Stimulated activated CD4-positive, alpha-beta T cell treated with anti-CD3 and anti-CD28 coated beads, Interleukin-1b, Interleukin-23, amount 100 ng/mL, for 1 hour (primary cell): ENCODE measurements at places on chromosomes 11 and 22.

- no peak for DNase-seq
These were observed 9.3 kb downstream of the TENM4 start for GRCh38 chr11:79431535-79431934.

DNA sequence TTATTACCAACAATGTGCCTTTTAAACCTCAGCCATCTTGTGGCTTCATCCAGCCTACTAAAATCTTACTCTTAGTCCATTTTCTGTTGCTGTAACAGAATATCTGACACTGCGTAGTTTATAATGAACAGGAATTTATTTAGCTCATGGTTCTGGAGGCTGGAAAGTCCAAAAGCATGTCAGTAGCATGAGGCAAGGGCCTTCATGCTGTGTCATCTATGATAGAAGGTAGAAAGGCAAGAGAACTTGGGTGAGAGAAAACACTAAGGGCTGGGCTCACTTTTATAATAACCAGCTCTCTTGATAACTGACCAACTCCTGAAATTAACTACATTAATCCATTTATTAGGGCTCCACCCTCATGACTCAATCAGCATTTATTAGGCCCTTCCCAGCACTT is 13.5 kb downstream of the BTBD10 start:
- DNase-seq = no peak

DNA sequence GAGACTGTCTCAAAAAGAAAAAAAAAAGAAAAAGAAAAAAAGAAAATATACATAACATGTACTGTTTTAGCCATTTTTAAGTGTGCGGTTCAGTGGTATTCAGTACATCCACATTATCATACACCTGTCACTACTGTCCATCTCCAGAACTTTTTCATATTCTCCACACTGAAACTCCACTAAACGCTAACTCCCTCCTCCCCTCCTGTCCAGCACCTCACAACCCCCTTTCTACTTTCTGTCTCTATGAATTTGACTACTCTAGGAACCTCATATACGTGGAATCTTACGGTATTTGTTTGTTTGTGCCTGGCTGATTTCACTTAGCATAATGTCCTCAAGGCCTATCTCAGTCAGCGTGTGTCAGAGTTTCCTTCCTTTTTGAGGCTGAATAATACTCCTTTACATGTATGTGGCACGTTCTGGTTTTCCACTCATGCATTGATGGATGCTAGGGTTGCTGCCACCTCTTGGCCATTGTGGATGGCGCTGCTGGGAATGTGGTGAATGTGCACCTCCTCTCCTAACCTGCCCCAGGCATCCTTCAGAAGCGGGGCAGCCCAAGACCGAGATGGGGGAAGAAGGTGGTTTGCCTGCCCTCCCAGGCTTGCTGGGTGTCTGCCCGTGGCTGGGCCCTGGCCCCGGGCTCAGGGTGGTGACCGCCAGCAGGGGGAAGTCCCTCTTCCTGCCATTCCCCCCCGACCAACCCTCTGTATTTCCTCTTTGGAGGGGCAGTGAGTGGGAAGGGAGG is 60.5 kb downstream of the BCR start:
- DNase-seq = no peak

DNA sequence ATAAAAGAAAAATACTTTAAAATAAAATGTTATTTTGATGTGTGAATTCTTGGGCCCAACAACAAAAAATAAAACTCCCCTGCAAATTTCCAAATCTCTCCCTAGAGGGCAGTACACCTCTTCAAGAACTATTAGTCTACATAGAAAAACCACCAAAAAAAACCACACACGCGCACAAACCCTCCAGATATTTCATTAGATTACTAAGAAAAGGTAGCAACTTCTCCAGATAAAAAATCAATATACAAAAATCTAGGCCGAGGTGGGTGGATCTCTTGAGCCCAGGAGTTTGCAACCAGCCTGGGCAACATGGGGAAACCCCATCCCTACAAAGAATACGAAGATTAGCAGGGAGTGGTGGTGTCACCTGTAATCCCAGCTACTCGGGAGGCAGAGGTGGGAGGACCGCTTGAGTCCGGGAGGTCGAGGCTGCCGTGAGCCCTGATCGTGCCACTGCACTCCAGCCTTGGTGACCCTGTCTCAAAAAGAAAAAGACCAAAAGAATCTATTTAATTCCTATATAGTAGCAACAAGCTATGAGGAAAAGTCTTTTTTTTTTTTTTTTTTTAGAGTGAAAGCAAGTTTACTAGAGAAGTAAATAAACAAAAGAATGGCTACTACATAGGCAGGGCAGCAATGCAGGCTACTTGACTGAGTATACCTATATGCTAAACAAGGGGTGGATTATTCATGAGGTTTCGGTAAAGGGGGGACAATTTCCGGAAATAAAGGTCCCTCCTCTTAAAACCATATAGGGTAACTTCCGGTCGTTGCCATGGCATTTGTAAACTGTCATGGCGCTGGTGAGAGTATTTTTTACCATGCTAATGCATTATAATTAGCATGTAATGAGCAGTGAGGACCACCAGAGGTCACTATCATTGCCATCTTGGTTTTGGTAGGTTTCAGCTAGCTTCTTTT is 13.1 kb downstream of the B3GNT6 start:
- peak; percentile 35 for DNase-seq
